ENCODE measurements at places on chromosomes 7 and 10.

DNA sequence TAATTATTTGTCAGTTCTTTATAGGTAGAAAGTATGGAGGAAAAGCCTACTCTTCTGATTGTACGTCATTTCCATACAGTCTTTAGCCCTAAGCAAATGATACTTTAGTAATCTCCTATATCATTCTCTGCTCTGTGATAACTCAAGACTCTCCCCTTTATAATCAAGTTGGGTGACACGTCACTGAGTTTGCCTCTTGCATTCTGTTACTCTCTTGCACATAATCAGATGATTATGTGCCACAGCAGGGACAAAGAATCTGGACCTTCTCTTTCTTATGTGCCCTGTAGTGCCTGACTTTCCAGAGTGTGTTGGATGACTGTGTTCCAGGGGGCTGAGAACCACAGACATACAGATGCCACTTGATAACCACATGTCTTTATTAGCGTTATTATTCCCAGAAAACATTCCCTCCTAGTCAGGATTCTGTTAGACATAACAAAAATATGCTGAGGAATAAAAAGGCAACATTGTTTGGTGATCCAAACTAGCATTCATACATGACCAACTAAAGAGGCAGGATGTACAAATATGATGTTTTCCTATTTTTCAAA lies 116.4 kb upstream of the HGF start:
- no peak for DNase-seq

DNA sequence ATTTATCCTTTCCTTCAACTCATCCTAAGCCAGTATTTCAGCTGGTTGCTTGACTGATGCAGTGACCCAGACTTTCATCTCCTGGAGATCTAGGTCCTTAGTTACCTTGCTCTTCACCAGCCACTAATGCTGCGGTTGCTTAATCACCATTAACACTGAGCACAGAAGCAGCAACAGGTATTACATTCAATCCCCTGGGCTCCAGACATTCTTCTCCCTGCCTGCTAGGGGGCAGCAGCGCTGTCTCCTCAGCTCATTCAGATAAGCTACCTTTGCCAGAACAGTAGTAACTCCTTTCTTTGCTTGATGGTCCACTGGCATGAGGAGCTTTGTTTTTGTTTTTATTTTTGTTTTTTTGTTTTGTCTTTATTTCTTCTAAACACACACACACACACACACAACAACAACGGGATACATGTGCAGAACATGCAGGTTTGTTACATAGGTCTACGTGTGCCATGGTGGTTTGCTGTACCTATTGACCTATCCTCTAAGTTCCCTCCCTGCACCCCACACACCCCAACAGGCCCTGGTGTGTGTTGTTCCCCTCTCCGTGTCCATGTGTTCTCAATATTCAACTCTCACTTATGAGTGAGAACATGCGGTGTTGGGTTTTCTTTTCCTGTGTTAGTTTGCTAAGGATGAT lies 1043.2 kb upstream of the C7orf33 start:
- DNase-seq = no peak

DNA sequence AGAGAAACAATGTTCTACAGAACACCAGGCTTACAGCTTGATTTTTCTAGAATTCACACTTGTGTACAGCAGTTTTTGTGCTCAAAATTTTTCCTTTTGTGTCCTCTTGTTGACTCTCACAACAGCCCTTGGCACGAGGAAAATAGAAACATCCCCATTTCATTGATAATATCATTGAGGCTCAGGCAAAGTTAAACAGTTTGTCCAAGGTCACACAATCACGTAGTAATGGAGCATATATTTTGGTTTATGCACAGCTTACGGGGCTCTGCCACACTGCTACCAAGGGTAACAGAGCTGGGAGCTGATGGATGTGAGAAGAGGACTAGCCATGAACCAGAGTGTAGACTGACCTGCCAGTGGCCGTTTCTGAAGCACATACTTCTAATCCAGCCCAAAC lies 292.0 kb downstream of the FZD1 start:
- no peak for DNase-seq

GRCh38 chr10:51314481-51314880 lies 240.2 kb downstream of the PRKG1 start:
- DNase-seq = no peak

GRCh38 chr10:670990-671389 lies 18.5 kb downstream of the DIP2C start:
- DNase-seq = no peak

GRCh38 chr7:136214356-136214755 lies 237.2 kb upstream of the MTPN start:
- DNase-seq = peak; percentile 0

DNA sequence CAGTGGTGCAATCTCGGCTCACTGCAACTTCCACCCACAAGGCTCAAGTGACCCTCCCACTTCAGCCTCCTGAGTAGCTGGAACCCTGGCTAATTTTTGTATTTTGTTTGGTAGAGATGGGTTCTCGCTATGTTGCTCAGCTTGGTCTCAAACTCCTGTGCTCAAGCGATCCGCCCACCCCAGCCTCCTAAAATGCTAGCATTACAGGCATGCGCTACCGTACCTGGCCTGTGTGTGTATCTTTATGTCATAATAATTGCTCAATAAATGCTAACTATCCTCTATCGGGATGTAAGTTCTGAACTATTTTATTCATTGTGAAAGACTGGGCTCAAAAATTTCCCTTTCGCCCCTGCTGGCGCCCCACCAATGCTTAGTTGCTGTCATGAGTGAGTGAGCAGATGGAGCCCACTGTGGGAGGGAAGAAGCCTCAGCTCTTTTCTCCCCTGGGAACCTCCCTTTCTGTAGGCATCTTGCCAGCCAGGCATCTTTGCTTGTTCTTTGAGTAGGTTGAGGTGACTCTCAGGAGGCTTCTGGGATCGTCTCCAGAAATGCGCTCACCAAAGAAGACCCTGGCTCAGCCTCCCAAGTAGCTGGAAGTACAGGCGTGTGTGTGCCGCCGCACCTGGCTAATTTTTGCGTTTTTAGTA lies 38.3 kb downstream of the CAMK1D start:
- DNase-seq = no peak

DNA sequence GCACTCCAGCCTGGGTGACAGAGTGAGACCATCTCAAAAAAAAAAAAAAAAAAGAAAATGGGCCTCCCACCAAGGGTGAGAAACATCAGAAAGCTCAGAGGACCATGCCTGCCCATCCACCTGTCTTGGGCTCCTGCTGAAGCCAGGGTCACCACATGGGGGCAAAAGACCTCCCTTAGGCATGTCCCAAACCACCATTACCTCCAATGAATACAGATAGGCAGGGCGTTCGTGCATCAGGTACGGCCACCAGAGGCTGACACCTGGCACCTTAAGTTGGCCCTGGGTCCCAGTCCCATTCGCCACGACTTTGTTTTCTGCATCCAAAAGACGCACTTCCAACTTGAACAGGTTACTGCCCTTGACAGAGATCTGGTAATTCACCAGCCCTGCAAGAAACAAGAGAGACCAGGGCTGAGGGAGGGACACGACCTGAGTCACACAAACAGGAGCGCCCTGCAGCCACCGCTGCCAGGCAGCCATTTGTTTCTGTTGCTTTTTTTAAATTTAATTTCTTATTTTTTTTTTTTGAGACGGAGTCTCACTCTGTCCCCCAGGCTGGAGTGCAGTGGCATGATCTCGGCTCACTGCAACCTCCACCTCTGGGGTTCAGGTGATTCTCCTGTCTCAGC lies 6.1 kb downstream of the GUSB start:
- DNase-seq = no peak

DNA sequence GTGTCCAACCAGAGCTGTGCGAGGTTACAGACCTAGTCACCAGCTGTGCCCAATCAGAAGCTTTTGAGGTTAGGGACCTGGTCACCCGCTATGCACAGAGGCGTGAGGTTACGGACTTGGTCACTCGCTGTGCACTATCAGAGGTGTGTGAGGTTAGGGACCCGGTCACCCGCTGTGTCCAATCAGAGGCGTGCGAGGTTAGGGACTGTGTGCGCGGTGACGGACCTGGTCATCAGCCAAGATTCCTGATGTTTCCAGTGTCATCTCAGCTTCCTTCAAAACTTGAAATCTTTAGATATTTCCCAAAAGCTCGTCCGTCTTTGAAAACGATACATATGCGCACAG lies 182.1 kb downstream of the DIP2C start:
- DNase-seq = no peak

- no peak for DNase-seq
Observed at GRCh38 chr7:85018498-85018897, 168.4 kb downstream of the SEMA3D start.

GRCh38 chr7:44048031-44048795 lies 3.7 kb downstream of the DBNL start:
- DNase-seq = no peak

DNA sequence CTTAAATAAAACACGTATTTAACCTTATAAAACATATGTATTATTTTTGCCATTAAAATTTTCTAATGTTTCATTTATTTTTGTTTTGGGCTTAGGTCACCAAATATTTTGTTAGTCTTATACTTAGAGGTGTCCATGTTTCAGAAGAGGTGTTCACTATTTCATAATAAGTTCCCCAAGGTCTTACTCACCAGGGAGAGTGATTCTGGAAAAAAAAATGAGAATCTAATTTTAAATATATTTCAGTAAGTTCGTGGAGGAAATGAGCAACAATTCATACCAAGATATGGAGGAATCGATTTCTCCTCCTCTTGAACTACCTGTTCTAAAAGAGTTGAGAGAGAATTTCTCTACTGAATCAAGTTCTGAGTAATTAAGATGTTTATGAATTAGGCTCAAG lies 271.6 kb upstream of the SLC26A5 start:
- DNase-seq = no peak

GRCh38 chr10:118444069-118444468 lies 101.9 kb upstream of the FAM204A start:
- no peak for DNase-seq

DNA sequence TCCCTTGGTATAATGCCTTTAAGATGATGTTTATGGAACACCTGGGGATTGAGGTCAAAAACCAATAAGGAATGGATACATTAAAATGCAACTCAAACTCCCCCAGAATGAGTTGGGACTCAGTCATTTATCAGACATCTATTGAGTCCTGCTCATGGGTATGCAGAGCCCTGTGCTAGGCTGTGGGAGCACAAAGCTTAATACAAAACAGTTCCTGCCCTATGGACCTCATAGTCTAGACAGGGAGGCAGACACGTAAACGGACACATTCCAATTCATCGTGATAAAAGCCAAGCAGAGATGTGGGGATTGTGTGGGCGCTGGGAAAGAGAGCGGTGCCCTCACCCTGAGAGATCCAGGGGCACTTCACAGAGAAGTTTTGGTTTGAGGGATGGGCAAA lies 181.7 kb downstream of the PTEN start:
- DNase-seq = no peak

GRCh38 chr7:133354546-133355324 lies 101.9 kb downstream of the EXOC4 start:
- no peak for DNase-seq

GRCh38 chr10:6019010-6019782 lies 41.9 kb upstream of the IL15RA start:
- no peak for DNase-seq

- peak; percentile 27 for DNase-seq
Observed at GRCh38 chr7:134669845-134670373, 23.3 kb downstream of the BPGM start.

- DNase-seq = no peak
Observed at GRCh38 chr7:151520419-151521261, 945 bp upstream of the RHEB start.

GRCh38 chr7:73810998-73811360 lies 19.8 kb upstream of the CLDN4 start:
- no peak for DNase-seq

- no peak for DNase-seq
Observed at GRCh38 chr7:6181136-6181535, 91.3 kb downstream of the CYTH3 start.

- no peak for DNase-seq
Observed at GRCh38 chr10:11520892-11521291, 90.6 kb downstream of the USP6NL start.

- no peak for DNase-seq
Observed at GRCh38 chr7:42734568-42734967, 177.3 kb downstream of the C7orf25 start.

GRCh38 chr7:128164061-128164954 lies 76.8 kb upstream of the LEP start:
- peak; percentile 55 for DNase-seq

GRCh38 chr10:125448596-125448995 lies 234.4 kb downstream of the TEX36 start:
- DNase-seq = peak; percentile 62

GRCh38 chr10:52805414-52806285 lies 33.1 kb upstream of the MBL2 start:
- DNase-seq = no peak

- DNase-seq = no peak
Observed at GRCh38 chr7:16619979-16620408, 25.6 kb downstream of the ANKMY2 start.

DNA sequence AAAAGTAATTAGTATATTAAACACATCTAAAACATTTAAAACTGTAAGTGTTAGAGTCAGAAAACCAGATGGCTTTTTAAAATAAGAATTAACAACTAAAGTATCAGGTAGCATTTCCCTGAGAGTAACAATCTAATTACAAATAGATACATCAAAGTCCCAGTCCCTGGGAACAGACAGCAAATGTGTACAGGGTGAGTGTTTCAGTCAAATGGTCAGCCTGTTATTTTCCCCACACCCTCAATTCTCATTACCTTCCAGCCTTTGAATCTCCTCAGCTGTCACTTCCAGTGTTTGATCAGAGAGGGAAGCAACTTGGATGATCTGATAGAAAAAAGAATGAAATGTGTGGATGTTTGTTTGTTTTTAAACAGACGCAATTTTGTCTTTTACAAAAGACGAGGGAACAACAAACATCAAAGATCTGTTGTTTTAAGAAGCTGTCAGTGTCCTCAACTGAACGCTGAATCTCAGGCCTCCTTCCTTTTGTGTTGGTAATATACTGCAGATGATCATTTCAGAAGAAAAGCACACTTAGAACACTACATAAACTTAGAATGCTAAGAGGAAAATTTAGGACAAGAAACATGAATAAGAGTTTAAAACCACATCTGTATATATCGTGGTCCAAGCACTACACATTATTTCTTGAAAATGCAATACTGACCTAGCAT lies 29.8 kb downstream of the CEP41 start:
- no peak for DNase-seq

DNA sequence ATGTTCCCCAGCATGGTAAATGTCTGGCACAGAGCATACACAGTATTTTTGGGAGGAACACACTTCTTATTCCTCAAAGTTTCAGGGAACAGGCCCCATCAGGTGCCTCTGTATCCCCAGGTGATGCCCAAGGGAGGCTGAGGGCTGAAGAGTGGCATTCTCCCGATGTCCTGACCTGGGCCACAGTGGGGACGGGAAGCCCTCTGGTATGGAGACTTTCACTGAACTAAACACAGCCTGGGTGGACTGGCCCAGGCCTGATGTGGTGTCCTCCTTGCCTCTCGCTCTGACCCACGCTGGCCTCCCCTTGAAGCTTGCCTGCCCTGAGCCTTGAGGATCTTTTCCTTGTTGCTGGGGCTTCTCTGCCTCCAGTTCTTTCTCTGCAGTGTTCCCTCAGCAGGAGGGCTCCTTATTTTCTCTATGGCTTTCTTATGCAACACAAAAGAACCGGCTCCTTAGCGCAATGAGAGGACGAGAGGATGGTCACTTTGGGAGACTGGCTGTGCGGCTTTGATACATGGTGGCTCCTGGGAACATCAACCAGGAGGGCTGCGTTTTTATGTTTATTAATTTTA lies 157.5 kb upstream of the TNS3 start:
- no peak for DNase-seq
